ENCODE measurements at places on chromosomes 7 and 10. TPM values are rescaled to one million over a fixed set of nuclear protein-coding genes. Genes with fewer than 3 reads are reported as not detected.
A peak's percentile ranks its signal among the peaks of the same experiment; 100 is the strongest.

The ZPBP gene
- not detected for total RNA-seq

The RBM20 gene
- under 0.01 TPM for total RNA-seq

The EPHB6 gene
- total RNA-seq = under 0.01 TPM

The PLEKHA1 gene
- total RNA-seq = 12.5 TPM

The NOS3 gene
- total RNA-seq = 0.28 TPM

The TSPAN15 gene
- total RNA-seq = not detected

The GPRIN2 gene
- total RNA-seq = not detected

The UCN3 gene
- total RNA-seq = not detected

The ODAD2 gene
- total RNA-seq = 1.1 TPM

DNA sequence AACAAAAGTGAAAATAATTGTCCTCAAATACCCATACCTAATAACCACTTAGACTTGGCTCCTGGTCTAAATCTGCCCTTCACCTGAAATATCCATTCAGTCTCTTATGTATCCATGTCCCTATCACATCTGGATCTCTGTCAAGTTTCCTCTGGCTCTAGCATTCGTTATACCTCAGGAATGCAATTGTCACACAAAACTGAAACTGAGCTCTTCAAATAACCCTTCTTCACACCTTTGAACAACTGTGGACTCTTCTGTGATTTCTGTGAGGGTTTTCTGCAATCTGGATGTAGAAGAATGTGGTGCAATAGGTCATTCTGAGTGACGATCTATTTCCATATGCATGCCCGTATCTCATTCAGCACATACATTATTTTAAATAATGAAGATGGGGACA is 53.5 kb upstream of the FGL2 start:
- H3K27me3 ChIP-seq = no peaks in the 10 kb centered on the region
- no peaks in the 10 kb centered on the region for H3K36me3 ChIP-seq
- peaks cover 33% of the 10 kb centered on the region for H3K4me1 ChIP-seq

- H3K27me3 ChIP-seq = no peaks in the 10 kb centered on the region
- H3K4me3 ChIP-seq = no peak overlapping the region
- H3K36me3 ChIP-seq = no peaks in the 10 kb centered on the region
- DNase-seq = no peak
Observed at GRCh38 chr10:114726820-114727271, 68.8 kb upstream of the ABLIM1 start.

GRCh38 chr7:22670422-22670815 is 56.6 kb upstream of the IL6 start:
- no peaks in the 10 kb centered on the region for H3K36me3 ChIP-seq
- H3K27me3 ChIP-seq = no peaks in the 10 kb centered on the region
- peaks cover 31% of the 10 kb centered on the region for H3K4me1 ChIP-seq
- DNase-seq = no peak
- no peak overlapping the region for H3K4me3 ChIP-seq

GRCh38 chr10:12158111-12158510 is 28.6 kb downstream of the SEC61A2 start:
- no peaks in the 10 kb centered on the region for H3K27me3 ChIP-seq
- H3K36me3 ChIP-seq = peaks cover 41% of the 10 kb centered on the region
- no peak overlapping the region for H3K4me3 ChIP-seq
- DNase-seq = no peak

DNA sequence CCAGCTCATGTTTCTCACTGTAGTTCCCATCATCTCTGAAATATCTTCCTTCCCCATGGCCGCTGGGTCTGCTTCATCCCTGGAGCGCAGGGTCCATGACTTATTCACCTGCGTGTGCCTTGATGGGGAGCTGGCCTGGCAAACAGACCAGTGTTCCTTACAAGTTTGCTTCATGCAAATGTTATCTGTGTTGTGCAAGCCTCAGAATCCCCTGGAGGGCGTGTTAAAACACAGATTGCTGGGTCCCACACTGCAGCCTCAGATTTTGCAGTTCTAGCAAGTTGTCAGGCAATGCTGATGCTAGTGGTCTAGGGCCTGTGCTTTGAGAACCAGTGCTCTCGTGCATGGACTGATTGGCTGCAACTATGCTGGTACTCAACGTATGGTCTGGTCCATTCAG is 7.2 kb upstream of the DMBT1 start:
- H3K27ac ChIP-seq = no peak overlapping the region
- H3K36me3 ChIP-seq = no peaks in the 10 kb centered on the region
- no peak overlapping the region for H3K4me3 ChIP-seq
- H3K27me3 ChIP-seq = peaks cover 5% of the 10 kb centered on the region
- no peak for DNase-seq

DNA sequence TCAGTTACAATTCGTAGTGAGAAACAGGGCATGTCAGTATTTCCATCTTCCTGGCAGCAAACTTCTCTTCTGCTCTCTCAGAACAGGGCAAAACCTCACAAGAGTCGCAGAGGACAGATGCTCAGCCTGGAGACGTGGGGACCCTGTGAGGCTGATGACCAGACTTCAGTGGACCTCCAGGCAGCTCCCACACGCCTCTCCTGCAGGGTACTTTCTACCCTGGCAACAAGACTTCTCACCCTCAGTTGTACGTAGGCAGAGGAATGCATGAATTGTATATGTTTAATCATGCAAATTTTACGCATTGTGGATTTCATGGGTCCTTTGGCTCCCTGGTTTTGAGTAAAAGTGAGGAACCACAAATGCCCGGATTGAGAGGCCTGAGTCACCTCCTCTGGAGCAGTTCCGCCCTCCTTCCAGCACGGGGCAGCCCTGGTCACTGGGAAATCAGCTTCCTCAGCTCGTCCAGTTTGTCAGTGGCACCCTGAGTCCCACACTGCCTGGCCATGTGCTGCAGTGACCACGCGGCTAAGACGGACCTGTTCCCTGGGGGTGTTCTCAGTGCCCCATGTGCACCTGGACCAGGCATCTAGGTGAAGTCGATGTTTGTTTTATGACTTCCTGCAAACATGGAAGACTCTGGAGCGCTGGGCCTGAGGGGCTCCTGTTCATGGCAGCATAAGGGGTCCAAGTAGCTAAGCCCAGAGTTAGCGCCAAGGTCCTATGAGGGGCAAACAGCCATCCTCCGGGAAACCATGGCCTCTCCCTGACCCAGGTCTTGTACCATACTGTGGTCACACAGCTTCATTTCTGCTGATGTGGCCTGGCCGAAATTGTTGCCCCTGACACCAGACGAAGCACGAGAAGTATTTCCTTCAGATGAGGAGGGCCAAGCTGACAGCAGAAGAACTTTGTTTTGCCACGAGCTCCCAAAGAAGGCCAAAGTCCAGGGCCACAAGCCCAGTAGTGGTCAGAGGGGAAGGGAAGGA is 165.1 kb downstream of the TNS3 start:
- H3K27me3 ChIP-seq = no peaks in the 10 kb centered on the region
- peaks cover 52% of the 10 kb centered on the region for H3K36me3 ChIP-seq
- no peak for DNase-seq
- peaks cover 4% of the 10 kb centered on the region for H3K4me1 ChIP-seq

GRCh38 chr10:117553815-117554172 is 11.2 kb downstream of the EMX2 start:
- H3K4me1 ChIP-seq = no peaks in the 10 kb centered on the region
- DNase-seq = no peak
- no peak overlapping the region for H3K4me3 ChIP-seq
- H3K36me3 ChIP-seq = no peaks in the 10 kb centered on the region

- H3K36me3 ChIP-seq = no peaks in the 10 kb centered on the region
- H3K27ac ChIP-seq = no peak overlapping the region
Observed at GRCh38 chr10:88194041-88194887, 330.8 kb downstream of the PTEN start.

DNA sequence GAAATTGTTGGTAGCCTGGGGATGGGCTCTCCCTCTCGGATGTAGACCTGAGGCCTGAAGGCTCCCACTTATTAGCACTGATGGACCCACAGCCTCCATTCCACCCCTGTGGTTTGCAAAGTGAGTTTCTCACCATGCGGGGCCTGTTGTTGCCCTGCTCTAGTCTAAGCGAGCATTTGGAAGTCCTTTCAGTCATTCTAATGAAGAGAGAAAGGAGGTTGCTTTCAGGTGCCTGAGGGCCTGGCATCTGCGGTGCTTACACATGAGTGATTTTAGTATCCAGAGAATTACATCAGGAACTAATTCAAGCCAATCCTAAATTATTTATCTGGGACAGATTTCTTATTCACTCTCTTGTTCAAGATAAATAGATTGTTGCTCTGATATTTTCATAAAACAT is 61.6 kb downstream of the NAMPT start:
- no peak for DNase-seq
- no peaks in the 10 kb centered on the region for H3K4me1 ChIP-seq
- H3K27me3 ChIP-seq = peaks cover 2% of the 10 kb centered on the region
- H3K27ac ChIP-seq = no peak overlapping the region

DNA sequence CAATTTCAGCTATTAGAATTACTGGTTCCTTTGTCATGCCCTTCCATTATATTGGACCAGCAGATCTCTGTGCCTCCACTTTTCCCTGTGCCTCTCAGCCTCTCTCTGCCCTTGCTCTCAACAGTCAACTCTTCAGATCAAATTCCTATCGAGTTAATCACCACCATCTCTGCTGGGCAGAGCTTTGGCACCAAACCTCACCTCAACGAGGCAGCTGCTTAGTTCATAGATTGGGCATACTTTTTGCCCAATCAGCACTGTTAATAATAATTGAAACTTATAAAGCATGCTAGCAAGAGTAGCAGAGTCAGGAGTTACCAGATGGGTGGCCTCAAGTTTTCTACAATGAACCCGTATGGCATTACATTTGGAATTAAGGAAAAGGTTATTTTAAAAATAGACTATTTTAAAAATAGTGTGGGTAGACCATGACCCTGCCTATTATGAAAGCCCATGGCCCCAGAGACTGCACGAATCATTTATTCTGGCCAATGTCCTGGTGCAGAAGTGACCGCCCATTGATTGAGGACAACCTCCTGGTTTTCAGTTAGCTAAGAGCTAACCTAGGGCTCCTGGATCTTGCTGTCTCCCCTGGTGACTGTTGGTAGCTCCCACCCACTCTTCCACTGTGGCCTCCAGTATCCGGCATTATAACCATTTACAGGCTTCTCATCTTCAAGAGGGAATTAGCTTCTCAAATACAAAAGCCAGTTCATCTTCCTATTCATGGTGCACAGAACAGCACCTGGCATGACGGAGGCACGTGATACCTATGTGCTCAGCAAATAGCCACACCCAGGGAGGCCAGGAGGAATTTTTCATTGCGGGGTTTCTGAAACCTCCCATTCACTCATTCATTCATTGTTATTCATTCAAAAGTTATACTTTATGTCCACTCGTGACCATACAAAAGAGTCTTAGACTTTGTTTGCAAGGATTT is 265.4 kb downstream of the INHBA start:
- no peak overlapping the region for H3K4me3 ChIP-seq
- H3K27ac ChIP-seq = no peak overlapping the region
- no peaks in the 10 kb centered on the region for H3K27me3 ChIP-seq
- DNase-seq = no peak
- H3K4me1 ChIP-seq = peaks cover 4% of the 10 kb centered on the region
- H3K36me3 ChIP-seq = no peaks in the 10 kb centered on the region

GRCh38 chr7:121833991-121834390 is 39.0 kb upstream of the PTPRZ1 start:
- H3K36me3 ChIP-seq = no peaks in the 10 kb centered on the region
- H3K27ac ChIP-seq = no peak overlapping the region
- no peak for DNase-seq

DNA sequence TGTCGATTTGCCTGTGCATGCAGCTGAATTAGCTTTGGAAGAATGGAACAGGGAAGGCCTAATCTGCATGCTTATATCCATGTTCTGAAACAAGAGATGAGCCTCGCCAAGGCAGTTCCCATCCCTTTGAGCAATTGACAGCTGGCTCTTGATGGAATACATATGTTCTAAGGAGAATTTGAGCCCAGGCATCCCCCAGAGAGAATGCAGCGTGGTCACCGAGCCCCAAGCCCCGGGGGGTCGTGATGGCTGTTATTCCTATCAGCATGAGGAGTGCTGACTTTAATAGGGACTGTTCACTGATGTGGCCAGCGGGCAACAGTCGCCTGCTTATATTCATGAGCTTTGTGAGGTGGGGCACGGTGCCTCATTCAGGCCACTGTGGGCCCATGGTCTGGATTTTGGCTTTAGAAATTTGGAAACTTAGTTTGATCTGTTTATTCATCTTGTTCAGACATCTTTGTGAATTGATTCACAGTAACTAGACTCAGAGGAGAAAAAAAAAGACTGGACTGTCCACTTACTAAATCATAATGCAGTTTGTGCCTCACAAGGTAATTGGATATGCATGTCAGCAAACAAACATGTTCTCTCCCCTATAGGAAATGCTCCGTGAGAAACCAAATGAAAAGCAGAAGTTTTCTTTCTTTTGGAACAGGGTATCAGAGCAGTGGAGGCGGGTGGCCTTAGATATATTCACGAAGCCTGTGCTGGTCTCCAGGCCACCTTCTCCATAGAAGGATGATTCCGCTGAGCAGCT is 204.9 kb downstream of the CCDC3 start:
- peaks cover 3% of the 10 kb centered on the region for H3K27me3 ChIP-seq
- no peak overlapping the region for H3K27ac ChIP-seq

DNA sequence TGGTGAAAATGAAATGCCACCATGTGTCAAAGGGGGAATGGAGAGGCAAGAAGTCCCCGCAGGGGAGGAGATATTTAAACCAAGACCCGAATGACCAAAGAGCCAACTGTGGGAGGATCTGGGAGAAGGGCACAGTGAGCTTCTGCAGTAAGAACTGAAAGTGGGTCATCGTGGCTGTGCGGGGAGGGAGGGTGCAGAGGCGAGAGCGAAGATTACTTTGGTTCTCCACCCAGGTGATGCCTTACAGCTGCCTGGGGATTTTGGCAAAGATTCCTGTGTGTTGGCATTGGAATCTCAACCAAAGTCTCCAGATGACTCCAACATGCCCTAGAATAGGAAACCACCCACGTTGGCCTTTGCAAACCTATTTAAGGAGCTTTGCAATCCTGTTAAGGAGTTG is 44.2 kb upstream of the ADAM12 start:
- no peak for DNase-seq
- no peaks in the 10 kb centered on the region for H3K4me1 ChIP-seq
- peaks cover 17% of the 10 kb centered on the region for H3K27me3 ChIP-seq

GRCh38 chr10:32367793-32368453 is 21.0 kb upstream of the EPC1 start:
- peak; percentile 75 for DNase-seq
- no peak overlapping the region for H3K4me3 ChIP-seq
- H3K27ac ChIP-seq = no peak overlapping the region
- no peaks in the 10 kb centered on the region for H3K4me1 ChIP-seq

GRCh38 chr10:86117051-86117450 is 249.5 kb downstream of the GRID1 start:
- H3K4me3 ChIP-seq = no peak overlapping the region
- DNase-seq = no peak
- H3K36me3 ChIP-seq = no peaks in the 10 kb centered on the region
- no peaks in the 10 kb centered on the region for H3K27me3 ChIP-seq
- no peak overlapping the region for H3K27ac ChIP-seq

GRCh38 chr7:112212571-112212970 is 6.1 kb downstream of the ZNF277 start:
- H3K27me3 ChIP-seq = no peaks in the 10 kb centered on the region
- H3K27ac ChIP-seq = peak overlapping the region; percentile 67
- DNase-seq = peak; percentile 35
